ENCODE measurements at places on chromosomes 13 and 19.

GRCh38 chr13:50672025-50672424, 171.5 kb downstream of the DLEU7 start:
- DNase-seq = no peak

DNA sequence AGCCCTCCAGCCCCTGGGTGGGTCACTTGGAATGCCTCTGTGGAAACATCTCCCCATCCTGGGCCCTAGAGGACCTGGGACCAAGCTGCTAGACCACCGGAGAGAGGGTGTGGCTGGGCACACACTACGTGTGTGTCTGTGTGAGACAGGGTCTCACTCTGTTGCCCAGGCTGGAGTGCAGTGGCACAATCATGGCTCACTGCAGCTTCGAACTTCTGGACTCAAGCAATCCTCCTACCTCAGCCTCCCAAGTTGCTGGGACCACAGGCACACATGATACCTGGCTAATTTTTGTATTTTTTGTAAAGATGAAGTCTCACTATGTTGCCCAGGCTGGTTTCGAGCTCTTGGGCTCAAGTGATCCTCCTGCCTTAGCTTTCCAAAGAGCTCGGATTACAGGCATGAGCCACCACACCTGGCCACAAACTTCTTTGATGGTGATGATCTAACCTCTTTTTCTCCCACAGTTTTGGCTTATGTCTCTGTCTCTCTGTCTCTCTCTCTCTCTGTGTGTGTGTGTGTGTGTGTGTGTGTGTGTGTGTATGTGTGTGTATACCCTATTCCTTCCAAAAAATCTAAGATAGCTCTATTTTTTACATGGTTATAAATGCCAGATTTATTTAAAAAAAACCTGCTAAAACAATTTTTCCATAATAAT, 32.1 kb upstream of the SLC7A9 start:
- DNase-seq = no peak

GRCh38 chr13:48738311-48738710, 84.6 kb downstream of the CYSLTR2 start:
- DNase-seq = no peak

GRCh38 chr19:30419568-30420180, 47.5 kb downstream of the ZNF536 start:
- no peak for DNase-seq

GRCh38 chr13:63680704-63681103, 2265.1 kb upstream of the PCDH20 start:
- DNase-seq = no peak

- DNase-seq = no peak
Observed at GRCh38 chr13:110311443-110312338, 4.6 kb downstream of the COL4A2 start.

DNA sequence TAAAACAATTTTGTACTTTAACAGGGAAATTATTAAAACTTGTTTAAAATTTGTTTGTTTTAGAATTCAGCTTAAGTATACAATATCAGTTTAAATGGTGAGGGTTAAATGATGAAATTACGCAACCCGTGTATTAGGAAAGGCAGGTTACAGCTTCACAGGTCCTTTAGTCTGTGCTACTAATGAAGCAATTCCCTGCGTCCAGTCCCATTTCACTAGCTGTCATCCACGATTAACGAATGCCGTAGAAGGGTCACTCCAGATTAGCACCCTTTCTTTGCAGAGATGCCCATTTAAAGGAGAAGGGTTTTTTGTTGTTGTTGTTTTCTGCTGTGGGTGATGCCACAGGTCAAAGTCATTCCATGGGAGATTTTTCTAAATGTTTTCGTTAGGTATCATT, 457.6 kb upstream of the SLC10A2 start:
- DNase-seq = no peak

DNA sequence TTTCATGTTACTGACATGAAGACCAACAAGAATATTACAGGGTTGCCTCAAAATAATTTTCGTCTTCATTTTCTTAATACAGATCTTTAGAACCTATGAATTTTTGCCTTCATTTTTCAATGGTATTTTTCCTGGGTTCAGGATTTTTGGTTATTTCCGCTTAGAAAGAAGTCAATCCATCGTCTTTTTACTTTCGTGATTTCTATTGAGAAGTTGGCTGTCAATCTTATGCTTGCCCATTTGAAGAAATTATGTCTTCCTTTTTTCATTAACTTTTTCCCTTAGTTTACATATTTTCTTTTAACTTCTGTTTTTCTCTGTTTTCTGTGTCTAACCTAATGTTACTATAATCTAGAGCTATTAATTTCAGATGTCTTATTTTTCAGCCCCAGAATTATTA, 868.9 kb upstream of the SLC10A2 start:
- no peak for DNase-seq

DNA sequence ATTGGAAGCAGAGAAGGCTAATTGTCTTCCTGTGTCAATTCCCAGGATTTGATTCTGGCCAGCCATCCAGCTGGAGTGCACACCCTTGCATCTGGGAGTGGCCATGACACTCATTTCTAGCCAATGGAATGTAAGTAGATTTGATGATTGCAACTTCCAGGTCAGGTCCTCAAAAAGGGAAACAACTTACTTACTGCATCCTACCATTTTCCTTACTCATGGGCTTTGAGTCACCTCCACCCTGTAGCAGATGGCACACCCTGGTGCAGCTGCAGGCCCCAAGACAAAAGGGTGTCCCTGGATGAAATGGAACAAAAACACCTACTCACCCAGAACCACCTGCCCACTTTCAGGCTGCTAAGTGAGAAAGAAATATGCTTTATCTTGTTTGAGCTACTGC, 27.3 kb upstream of the MPHOSPH8 start:
- DNase-seq = no peak

- DNase-seq = no peak
Observed at GRCh38 chr13:111202745-111203144, 87.6 kb downstream of the ARHGEF7 start.

DNA sequence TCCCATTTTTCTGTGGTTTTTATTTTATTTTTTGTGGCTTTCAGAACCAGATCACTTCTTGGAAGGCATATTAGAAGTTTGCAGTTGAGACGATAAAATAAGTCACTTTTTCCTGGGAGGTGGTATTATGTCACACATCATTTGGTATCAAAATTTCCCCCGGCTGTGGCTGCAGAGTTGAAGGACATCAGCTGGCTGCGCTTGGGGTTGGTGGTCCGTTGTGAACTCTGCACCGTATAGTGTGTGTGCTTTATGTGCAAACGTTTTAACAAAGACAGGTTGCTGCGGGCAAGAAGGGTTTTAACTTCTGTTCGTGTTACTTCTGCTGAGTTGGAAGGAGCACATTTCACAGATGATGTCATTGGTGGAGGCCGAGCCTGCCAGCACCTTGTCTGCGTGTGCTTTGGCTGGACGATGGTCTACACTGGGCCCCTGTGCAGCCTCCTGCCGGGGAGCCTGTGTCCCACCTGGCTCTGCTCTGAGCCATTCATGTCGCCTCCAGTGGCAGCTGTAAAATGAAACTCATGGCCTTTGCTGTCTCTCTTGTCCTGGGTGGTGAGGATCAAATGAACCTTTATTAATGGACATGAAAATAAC, 9.6 kb downstream of the ATP11A start:
- DNase-seq = no peak

- no peak for DNase-seq
Observed at GRCh38 chr13:91295712-91296410, 51.6 kb upstream of the MIR17HG start.

- no peak for DNase-seq
Observed at GRCh38 chr19:18599485-18599884, 7.1 kb downstream of the CRLF1 start.

DNA sequence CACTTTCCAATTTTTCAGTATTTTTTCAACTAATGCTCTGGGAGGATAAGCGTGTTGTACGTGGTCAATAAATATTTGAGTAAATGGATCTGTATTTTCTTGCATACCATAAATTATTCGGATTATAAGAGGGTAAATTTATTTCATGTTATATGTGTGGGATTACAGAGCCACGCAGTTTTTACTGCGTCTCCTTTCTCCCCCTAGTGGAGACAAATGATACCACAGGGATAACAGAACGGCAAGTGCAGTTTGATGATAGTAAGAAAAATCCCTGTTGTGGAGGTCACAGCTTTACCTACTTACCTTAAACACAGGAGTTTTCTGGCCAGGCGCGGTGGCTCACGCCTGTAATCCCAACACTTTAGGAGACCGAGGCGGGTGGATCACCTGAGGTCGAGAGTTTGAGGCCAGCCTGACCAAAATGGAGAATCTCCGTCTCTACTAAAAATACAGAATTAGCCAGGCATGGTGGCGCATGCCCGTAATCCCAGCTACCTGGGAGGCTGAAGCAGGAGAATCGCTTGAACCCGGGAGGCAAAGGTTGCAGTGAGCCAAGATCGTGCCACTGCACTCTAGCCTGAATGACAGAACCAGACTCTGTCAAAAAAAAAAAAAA, 16.8 kb downstream of the MBD3L2B start:
- no peak for DNase-seq

DNA sequence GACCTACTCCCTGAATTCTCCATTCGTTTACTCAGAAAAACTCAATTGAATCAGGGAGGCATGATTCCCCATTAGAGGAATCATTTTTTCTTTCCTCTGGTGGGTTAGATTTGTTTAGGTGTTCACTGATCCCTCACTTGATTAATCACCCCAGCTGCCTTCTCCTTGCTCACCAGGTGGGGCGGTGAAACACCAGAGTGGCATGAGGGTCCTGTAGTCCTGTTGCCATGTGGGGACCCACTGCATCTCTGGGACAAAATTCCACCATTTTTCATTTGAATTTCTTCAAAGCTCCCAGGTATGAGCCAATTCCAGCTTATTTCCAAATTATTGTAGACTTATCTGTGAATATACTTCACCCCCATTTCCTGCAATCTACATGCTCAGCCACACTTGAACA, 462.7 kb upstream of the ZNF507 start:
- DNase-seq = no peak

GRCh38 chr13:40986101-40986856, 32.8 kb downstream of the ELF1 start:
- no peak for DNase-seq

GRCh38 chr19:13597640-13598039, 91.4 kb upstream of the CACNA1A start:
- no peak for DNase-seq

DNA sequence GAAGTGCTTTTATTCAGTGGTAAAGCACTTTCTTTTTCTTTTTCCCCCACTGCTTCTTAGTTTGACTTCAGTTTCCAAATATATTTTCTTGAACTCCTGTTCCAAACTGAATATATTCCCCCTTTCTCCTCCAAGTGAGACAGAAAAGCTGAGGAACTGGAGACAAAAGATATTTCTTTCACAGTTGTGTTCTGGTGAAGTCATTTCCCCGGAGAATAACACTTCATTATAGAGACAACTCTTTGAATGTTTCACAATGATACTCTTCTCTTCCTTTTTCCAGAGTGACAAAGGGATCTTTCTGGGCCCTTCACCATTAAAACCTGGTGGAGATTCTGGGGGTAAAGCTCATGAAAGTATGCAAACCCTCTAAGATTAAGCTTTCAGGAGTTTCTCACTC, 860.8 kb upstream of the SLITRK5 start:
- no peak for DNase-seq

DNA sequence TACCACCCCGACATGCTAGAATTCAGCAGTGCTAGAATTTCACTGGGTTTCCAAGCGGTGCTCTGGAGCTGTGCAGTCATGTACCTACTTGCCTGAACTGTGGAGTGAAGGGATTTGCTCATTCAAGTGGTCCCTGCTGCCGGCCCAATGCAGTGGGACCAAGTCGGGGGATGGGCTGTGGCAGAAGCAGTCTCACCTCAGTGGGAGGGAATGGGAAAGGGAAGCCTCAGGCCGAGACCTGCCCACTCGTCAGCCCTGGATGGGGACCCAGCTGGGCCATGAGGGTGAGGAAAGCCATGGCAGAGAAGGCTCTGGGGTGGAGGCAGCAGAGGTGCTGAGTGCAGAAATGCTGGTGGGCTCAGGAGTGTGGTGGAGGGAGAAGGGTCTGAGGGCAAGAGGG, 14.9 kb downstream of the KLHL26 start:
- DNase-seq = no peak

DNA sequence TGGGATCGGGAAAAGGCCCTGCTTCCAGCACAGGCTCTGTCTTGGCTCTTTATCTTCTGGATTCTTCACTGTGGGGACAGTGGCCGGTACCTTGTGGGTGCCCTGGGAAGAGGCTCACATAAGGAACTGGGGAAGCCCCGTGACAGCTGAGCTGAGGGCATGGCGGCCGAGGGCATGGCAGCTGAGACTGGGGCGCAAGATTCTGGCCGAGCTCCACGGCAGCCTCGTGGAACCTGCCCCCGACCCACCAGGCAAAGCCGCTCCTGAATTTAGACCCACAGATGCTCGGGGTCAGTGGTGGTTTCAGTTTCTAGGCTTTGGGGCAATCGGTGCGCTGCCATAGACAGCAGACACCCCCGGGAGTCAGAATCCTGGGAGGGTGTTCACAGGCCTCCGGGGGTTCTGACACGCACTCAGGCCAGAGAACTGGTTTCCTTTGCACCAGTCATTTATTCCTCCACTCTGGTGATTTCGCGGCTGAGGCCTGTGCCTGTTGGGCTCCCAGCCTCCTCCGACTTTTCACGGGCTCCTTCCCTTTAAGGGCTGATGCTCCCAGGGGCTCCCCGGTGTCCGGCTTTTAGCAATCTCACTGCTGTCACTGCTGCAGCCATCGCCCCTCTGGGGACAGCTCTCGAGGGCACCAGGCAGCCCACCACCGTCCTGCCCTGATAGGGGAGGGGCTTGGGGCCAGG, 117.6 kb downstream of the TEX29 start:
- no peak for DNase-seq

GRCh38 chr13:103931885-103932284, 865.7 kb upstream of the SLC10A2 start:
- DNase-seq = peak; percentile 44

- DNase-seq = no peak
Observed at GRCh38 chr19:48121909-48122371, 11.3 kb upstream of the PLA2G4C start.

DNA sequence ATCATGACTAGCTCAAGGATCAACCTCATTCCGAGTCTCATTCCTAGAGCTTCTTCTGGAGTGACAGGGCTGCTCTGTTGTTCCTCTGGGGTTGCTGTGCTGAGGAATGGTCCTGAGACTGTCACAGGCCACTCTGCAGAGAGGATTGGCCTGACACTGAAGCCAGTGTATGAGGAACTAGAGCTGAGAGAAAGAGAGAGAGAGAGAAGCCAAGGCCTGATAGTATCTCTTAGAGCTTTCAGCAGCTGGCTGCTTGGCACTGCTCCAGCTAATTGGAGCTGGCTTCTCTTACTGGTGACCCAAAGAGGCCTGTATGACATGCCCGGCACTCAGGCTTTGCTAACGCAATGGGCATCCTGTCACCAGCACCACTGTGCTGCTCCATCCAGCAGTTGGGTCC, 73.4 kb upstream of the FLT1 start:
- DNase-seq = no peak

- DNase-seq = no peak
Observed at GRCh38 chr13:34647379-34648150, 294.5 kb upstream of the NBEA start.

GRCh38 chr13:73337532-73337931, 278.7 kb downstream of the KLF5 start:
- no peak for DNase-seq

DNA sequence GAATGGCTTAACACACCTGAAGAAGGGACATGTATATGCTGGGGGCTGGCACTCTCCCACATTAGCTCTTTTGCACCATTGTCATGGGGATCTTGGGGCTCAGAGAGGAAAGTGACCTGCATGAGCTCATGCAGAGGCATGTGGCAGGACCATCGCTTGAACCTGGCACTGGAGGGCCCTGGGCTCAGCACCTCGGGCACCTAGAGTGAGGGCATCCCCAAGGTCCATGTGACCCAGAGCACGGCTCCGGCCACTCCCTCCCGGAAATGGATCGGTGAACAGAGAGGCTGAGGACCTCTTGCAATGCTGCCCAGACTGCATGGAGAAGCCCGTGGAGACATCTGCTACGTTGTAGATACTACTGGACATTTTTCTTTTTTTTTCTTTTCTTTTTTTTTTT, 38.6 kb upstream of the CCNE1 start:
- DNase-seq = no peak
